ENCODE measurements at places on chromosomes 3 and 15. TPM values are rescaled to one million over a fixed set of nuclear protein-coding genes. Genes with fewer than 3 reads are reported as not detected.

GRCh38 chr3:176926688-176927087 lies 270.6 kb downstream of the TBL1XR1 start:
- no peak for DNase-seq

GRCh38 chr15:69664572-69665571 lies 212.3 kb downstream of the RPLP1 start:
- DNase-seq = no peak

- peak; percentile 84 for DNase-seq
Measured at GRCh38 chr15:92881211-92881754, 18.8 kb upstream of the CHD2 start.

- DNase-seq = no peak
Measured at GRCh38 chr15:78739996-78740903, 71.0 kb downstream of the ADAMTS7 start.

SPATA12 gene
- 0.08 TPM for polyA plus RNA-seq
